ENCODE measurements at places on chromosomes 1 and 21.
A peak's percentile ranks its signal among the peaks of the same experiment; 100 is the strongest.

DNA sequence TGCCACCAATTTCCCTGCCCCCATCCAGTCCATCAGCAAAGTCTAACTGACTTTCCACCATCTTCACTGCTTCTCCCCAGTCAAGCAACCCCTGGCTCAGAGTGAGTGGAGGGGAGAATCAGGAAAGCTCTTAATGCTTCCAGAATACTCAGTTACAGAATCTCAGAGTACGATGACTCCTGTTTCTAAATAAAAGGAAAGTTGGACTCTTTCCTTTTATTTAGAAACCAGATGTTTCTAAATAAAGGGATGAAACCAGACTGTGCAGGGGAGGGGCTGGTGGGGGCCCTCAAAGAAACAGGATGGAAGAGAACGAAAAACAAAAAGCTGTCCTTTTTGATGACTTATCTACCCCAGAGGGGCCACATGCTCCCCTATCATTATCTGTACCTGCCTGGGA is 85.2 kb upstream of the PPM1J start:
- no peak for DNase-seq

DNA sequence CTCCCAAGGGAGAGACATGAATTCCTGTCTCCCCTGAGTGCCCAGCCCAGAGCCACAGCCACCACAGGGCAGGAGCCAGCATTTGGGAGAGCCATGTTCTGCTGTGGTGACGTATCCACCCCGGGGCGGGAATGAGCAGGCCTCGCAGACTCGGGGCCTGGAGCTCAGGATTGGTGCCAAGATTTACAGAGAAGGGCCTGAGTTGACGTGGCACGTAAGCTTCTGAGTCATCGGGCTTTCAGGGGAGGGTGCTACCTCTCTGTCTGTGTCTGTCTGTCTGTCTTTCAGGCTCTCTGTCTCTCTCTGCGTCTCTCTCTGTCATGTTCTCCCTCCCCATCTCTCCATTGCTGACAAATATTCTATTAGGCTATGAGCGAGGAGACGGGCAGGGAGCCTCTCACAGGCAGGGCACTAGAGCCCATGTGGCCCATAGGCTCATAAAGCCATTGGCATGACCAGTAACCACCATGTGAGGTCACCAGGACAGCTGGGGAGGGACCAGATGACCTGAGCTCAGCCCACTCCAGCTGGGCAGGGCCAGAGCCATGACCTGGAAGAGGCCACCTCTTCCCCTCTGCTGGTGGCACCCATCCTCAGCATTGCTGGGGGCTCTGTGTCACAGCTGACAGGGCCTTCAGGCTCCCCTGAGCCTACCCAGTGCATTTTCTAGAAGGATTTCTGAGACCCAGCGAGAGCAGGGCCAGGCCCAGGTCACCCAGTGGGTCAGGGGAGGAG is 300.0 kb upstream of the VAMP3 start:
- DNase-seq, result peak; percentile 6

GRCh38 chr1:156958247-156958714 is 37.8 kb downstream of the LRRC71 start:
- DNase-seq, result no peak

DNA sequence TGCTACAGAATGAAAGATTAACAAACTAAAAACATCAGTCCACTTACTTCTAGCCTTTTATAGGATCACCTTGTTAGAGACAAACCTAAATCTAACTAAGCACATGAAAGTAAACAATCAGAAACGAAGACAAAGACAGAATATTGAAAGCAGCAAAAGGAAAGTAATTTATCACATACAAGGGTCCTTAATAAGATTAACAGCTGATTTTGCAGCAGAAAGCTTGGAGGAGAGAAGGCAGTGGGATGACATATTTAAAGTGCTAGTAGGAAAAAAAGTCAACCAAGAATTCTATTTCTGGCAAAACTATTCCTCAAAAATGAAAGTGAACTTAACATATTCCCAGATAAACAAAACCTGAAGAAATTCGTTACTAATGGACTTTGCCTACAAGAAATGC is 286.4 kb downstream of the RWDD3 start:
- no peak for DNase-seq

DNA sequence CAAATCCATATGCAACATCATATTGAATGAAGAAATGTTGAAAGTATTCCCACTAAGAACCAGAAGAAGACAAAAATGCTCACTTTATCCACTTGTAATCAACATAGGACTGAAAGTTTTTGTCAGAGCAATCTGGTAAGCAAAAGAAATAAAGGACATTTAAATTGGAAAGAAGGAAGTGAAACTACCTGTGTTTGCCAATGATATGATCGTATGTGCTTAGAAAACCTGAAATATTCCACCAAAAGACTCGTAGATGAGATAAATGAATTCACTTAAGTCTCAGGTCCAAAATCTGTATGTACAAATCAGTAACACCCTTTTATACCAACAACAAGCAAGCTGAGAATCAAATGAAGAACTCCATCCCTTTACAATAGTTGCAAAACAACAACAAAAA is 8.5 kb downstream of the PRAMEF1 start:
- DNase-seq, result no peak

DNA sequence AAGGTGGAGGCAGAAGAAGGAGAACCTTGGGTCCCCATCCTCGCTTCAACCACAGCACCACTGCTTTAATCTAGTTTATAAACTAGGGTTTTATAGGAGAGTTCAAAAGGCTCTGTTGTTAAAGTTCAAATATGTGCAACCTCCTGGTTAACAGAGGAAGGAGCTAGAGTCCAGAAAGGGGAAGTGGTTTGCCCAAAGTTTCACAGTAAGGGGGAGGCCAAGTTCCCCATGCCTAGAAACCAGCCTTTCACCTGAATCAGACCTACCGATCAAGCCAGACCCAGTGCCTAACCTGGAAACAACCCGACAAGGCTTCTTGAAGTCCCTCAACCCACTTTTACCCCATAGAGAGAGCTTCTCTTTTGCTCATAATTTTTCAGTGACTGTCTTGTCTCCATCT is 106.5 kb downstream of the PLPP3 start:
- DNase-seq, result no peak

DNA sequence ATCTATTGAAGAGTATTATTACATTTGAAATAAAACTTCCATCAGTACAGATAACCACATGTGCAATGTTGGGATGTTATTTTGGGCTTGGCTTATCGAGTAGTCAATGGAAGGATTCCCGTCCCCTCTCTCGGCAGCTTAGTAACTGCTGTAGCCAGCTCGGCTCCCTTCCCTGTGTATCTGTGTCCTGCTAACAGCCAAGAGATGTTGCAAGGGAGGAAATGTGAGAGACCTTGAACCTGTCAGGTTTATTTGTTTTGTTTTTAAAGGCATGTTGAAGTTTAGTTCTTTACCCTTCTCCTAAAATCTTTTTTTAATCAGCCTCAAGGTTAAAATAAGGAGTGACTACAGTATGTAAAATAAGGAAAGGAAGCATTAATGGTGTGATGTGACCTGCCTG is 13.6 kb upstream of the TARS2 start:
- no peak for DNase-seq

DNA sequence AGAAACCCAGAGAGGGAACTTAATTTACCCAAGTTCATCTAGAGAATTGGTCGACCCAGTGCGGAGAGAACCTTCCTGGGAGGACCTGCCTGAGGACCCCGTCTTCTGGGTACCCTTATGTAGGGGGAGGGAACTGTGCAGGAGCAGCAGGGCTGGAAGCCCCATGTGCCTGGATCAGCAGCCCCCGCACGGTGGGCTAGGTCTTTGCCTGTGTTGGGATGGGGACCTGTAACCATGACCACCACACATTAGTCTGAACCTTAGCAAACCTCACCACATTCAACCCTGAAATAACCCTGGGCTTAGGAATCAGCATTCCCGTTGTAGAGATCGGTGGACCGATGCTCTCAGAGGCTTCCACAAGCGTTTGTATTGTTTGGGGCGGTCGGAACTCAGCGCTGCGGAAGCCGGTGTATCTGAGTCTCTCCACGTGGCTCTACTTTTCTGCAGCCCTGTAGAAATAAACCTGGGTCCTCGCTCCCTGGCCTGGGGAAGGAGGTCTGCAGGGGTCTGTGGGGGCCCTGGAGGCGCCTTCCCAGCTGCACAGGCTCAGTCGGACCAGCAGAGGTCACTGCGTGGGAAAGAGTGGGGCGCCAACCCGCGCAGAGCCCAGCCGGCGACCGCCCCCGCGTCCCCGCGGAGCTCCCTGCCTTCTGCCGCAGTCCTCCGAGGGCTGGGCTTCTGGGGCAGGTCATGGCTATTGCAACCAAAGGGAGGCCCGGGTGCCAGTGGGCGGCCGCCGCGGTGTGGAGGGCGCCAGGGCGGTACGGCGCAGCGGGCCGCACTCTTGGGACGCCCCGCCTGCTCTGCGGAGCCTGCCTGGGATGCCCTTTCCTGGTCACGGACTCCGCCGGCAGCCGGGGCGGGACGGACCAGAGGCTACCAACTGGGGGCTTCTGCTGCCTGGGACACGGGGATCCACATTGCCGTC is 36.2 kb upstream of the KCNA10 start:
- DNase-seq, result peak; percentile 65

GRCh38 chr1:98516306-98516705 is 145.2 kb upstream of the SNX7 start:
- no peak for DNase-seq

DNA sequence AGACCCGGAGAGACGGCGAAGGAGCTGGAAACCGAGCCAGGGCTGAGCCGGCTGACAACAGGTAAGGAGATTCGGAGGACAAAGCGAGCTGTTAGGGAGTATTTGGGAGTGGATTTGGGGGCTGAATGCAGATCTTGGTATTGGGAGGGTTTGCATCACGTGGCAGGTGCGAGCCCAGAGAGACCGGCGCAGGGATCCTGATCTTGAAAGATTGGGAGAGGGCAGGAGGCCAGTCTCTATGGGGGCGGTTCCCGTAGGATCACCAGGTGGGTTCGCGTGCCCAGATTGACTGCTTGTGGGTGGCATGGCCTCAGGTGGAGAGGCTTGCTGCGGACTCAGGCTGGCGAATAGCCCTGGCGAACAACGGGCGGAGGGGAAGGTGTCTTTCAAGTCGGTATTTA is 204 bp downstream of the CIART start:
- peak; percentile 15 for DNase-seq

GRCh38 chr1:30693822-30694221 is 29.6 kb downstream of the MATN1 start:
- no peak for DNase-seq

DNA sequence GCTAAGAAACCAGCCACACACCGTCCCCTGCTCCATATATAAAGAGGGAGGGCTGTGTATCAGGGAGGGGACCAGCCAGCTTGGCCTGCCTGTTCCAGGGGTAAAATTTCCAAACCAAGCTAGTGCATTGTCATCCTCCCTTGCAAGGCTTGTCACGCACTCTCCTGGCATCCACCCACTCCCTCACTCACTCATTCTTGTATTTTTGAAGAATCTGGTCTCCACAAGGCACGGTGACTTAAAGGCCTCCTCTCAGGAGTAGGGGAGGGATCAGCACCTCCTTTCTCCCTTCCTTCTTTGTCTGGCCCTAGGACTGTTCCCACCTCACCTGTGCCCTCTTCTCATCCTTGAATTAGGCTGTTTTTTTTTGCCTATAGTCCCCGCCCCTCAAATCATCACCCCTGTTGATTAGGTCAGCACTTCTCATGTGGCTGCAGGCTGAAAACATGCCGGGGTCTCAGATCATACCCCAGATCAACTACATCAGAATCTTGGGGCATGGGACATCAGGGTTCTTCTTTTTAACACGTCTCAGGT is 5.0 kb downstream of the ABCA4 start:
- no peak for DNase-seq

- DNase-seq, result no peak
Observed at GRCh38 chr1:42177541-42177981, 13.0 kb upstream of the GUCA2A start.

DNA sequence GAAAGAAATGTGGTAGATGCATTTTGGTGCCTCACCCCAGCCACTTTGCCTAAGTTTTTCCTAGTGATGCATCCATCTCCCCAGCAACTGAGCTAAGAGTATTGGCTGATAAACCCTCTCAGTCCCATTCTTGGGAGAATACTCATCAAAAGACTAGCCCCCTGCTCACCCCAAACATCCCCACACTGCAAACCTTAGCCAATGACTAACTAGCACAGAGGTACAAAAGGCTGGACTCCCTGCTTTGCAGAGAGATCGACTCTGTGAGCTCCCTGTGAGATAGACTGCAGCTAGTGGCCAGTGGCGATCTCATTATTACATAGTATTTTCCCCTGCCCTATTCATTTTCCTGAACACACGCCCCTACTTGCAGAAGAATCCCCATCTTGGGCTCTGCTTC is 155.3 kb downstream of the HHIPL2 start:
- no peak for DNase-seq

- no peak for DNase-seq
Observed at GRCh38 chr1:186498695-186499389, 37.9 kb upstream of the PDC start.

DNA sequence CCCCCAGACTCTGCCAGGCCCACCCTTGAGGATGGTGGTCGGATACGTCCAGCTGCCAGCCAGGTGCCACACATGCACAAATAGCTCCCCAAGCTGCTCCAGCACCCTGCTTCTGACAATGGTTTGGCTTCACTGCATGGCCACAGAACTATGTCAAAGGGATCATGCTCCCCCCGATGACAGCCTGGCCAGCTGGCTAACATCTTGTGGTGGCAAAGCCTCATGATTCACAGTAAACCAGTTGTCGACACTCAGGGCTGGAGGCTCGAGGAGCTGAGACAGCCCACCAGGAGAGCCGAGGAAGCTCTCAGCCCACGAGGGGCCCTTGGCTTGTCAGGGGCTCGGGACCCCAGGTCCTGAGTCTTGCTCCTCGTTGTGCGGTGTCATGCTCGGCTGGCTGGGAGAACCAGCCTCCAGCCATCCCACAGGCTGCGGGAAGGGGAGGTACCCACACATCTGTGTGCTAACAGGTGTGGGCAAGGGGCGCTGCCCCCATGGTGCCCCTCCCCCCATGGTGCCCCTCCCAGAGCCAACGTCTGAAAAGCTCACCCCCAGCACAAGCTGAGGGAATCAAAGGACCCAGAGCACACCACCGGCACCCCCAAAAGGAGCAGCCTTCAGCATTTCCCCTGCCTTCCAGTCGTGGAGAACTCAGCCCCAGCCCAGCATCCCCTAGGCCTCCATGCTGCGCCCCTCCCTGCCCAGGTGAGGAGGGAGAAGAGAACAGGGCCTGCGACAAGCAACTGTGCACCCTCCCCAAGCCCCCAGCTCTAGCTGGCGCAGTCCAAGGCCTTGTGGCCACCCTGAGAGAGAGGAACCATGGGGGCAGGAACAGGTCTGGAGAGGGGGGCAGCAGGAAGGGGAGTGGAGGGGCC is 41.2 kb downstream of the KIF21B start:
- DNase-seq, result no peak

GRCh38 chr1:85612704-85613361 is 32.3 kb downstream of the CCN1 start:
- DNase-seq, result no peak

DNA sequence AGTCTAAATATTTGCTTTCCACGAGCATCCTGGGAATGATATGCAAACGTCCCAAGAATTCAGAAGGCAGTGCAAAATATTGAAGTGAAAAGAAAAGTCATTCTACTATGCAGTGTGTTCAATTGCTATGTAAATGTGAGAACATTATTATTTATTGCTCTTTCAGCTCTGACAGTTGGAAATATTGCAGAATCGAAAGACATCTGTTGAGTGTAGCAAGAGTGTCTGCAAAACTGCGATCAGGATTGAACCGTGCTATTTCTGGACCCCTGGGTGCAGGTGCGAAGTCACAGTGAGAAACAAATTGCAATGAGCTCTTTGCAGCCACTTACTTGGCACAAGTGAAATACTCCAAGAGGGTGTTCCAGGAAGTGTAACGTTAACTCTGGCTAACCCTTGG is 566.4 kb downstream of the AJAP1 start:
- DNase-seq, result no peak

GRCh38 chr1:94707321-94708298 is 112.5 kb upstream of the SLC44A3 start:
- no peak for DNase-seq

- DNase-seq, result no peak
Observed at GRCh38 chr1:205677167-205677566, 3.1 kb downstream of the SLC45A3 start.
